ENCODE measurements at places on chromosomes 13 and 19.

- H3K27me3 ChIP-seq = no peaks in the 10 kb centered on the region
- no peak overlapping the region for H3K4me3 ChIP-seq
- H3K4me1 ChIP-seq = no peaks in the 10 kb centered on the region
- H3K36me3 ChIP-seq = no peaks in the 10 kb centered on the region
Observed at GRCh38 chr13:27043013-27043412, 128.6 kb downstream of the USP12 start.

- no peaks in the 10 kb centered on the region for H3K36me3 ChIP-seq
- H3K27ac ChIP-seq = no peak overlapping the region
- peaks cover 15% of the 10 kb centered on the region for H3K4me1 ChIP-seq
- H3K27me3 ChIP-seq = no peaks in the 10 kb centered on the region
Observed at GRCh38 chr19:40543029-40543597, 33.6 kb upstream of the SHKBP1 start.

DNA sequence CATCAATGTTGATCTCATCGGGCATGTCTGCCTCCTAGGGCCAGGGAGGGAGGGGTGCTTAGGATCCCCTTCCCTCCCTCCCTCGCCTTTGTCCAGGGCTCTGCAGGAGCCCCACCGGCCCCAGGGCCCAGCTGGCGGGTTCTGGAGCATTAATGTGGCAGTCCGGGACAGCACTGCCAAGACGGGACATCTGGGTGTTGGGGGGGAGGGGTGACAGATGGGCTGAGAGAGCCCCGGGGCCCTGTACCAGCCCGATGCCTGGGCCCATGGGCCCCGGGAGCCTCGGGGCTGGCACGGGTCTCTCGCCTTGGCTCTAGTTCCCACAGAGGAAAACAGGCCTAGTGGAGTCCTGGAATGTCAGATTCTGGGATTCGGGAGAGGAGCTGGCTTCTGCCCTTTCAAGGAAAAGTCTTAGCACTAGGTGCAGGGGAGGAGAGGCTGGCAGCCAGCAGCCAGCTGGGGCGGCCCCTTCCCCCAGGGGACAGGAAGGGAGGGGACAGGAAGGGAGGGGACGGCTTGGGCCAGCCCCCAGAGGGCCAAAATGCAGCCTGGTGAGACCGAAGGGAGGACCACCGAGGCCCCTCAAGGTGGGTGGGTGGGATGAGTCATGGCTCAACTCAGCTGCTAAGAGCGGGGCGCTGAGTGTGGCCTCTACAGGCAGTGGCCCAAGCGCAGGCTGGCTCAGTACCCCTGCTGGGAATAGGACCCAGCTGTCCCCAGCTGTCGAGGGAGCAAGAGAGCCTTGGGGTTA is 3.1 kb downstream of the PPP1R14A start:
- peaks cover 47% of the 10 kb centered on the region for H3K4me1 ChIP-seq
- DNase-seq = no peak
- H3K4me3 ChIP-seq = no peak overlapping the region

DNA sequence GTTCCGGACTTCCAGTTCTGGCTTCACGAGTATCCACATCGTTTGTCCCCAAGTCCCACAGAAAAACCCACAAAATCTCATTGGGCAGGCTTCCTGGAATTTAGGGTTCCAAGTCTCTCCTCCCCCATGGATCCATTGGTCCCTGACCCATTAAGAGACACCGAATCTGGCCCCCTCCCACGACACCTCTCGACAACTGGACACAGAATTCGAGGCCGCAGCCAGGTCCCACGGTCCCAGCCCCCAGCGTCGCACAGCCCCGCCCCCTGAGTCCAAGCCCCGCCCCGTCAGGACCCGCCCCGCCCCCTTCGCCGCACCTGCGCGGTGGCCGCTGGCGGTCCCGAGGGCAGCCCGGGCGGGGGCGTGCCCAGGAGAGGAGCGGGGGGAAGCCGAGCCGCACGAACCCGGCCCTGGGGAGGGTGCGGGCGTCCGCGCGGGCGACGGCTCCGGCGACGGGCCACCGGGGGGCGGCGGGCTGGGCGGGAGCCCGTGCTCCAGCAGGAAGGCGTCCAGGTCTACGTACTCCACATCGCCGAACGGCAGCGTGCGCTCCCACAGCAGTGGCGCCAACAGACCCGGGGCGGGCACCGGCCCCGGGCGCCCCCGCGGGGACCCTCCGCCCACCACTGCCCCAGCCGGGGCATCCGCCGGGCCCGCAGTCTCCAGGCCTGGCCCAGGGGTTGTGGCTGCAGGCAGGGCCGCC is 1.8 kb downstream of the DBP start:
- no peaks in the 10 kb centered on the region for H3K27me3 ChIP-seq
- no peaks in the 10 kb centered on the region for H3K36me3 ChIP-seq
- H3K4me1 ChIP-seq = peaks cover 44% of the 10 kb centered on the region
- peak; percentile 72 for DNase-seq

DNA sequence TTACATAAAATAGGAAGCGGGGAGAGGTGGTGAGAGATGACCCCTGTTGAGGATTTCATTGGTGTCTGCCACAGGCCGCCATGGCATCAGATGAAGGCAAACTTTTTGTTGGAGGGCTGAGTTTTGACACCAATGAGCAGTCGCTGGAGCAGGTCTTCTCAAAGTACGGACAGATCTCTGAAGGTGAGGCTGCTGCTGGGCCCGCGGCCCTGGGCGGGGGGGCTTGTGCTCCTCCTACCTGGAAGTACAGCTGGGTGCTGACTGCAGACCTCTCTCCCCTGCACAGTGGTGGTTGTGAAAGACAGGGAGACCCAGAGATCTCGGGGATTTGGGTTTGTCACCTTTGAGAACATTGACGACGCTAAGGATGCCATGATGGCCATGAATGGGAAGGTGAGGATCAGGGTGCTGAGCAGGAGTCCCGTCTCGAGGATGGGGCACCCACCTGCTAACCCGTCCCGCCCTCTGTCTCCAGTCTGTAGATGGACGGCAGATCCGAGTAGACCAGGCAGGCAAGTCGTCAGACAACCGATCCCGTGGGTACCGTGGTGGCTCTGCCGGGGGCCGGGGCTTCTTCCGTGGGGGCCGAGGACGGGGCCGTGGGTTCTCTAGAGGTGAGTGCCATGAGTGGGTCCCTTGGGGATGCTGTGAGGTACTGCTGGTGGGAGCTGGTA is 1.9 kb downstream of the CIRBP start:
- peaks cover 86% of the 10 kb centered on the region for H3K4me1 ChIP-seq
- peak overlapping the region; percentile 98 for H3K27ac ChIP-seq
- no peak for DNase-seq
- H3K27me3 ChIP-seq = no peaks in the 10 kb centered on the region
- H3K4me3 ChIP-seq = peak overlapping the region; percentile 34

GRCh38 chr13:38341149-38341692 is 8.4 kb upstream of the UFM1 start:
- no peak overlapping the region for H3K27ac ChIP-seq
- H3K4me1 ChIP-seq = no peaks in the 10 kb centered on the region

DNA sequence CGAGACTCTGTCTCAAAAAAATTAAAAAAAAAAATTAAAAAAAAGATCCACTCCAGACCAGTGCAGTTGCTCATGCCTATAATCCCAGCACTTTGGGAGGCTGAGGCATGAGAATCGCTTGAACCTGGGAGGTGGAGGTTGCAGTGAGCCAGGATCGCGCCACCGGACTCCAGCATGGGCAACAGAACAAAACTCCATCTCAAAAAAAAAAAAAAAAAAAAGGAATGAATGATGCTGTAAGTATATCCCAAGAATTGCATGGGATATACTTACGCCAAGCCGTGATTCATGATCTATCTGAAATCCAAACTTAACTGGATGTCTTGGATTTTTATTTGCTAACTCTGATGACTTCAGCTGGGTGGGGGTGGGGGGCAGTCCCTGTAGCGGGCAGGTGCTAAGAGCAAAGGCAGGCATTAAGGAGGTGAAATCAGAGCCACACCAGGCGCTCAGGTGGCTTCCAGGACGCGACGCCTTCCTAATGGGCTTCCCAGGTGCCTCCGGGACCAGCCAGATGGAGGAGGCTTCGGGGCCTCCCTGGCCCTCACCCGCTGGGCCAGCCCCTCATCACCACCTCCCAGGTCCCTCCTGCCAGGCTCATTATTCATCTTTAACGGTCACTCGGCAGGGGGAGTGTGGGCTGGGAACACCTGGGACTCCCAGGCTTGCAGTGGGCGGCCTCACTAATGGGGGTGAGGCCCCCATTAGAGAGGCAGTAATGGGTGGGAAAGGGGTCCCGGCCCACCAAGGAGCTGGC is 11.4 kb upstream of the FUT5 start:
- H3K36me3 ChIP-seq = no peaks in the 10 kb centered on the region
- no peak overlapping the region for H3K27ac ChIP-seq
- H3K4me3 ChIP-seq = no peak overlapping the region
- H3K27me3 ChIP-seq = no peaks in the 10 kb centered on the region
- H3K4me1 ChIP-seq = peaks cover 8% of the 10 kb centered on the region

GRCh38 chr19:43454031-43454430 is 11.4 kb downstream of the LYPD3 start:
- no peak overlapping the region for H3K4me3 ChIP-seq
- no peak overlapping the region for H3K27ac ChIP-seq
- no peaks in the 10 kb centered on the region for H3K27me3 ChIP-seq
- no peaks in the 10 kb centered on the region for H3K4me1 ChIP-seq

DNA sequence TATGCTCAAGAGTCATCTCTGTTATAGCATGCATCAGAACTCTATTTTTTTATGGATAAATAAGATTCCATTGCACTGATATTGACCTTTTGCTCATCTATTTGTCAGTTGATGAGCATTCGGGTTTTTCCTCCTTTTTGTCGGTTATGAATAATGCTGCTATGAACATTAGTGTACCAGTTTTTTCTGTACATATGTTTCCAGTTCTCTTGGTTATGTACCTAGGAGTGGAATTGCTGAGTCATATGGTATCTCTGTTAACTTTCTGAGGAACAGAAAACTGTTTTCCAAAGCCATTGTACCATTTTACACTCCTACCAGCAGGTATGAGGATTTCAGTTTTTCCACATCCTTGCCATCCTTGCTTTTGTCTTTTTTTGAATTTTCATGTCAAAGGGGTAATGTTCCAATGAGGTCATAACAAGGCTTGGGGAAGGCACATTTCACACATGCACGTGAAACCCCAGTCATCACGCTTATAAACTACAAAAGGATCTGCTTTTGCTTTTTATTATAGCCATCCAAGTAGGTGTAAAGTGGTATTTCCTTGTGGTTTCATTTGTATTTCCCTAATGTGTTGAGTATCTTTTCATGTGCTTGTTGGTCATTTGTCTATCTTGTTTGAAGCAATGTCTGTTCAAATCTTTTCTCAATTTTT is 14.6 kb downstream of the KBTBD7 start:
- DNase-seq = no peak
- no peaks in the 10 kb centered on the region for H3K27me3 ChIP-seq
- no peaks in the 10 kb centered on the region for H3K36me3 ChIP-seq
- H3K4me1 ChIP-seq = no peaks in the 10 kb centered on the region
- no peak overlapping the region for H3K27ac ChIP-seq
- no peak overlapping the region for H3K4me3 ChIP-seq

GRCh38 chr13:98989469-98990235 is 11.8 kb upstream of the DOCK9 start:
- H3K4me1 ChIP-seq = peaks cover 17% of the 10 kb centered on the region
- H3K27me3 ChIP-seq = no peaks in the 10 kb centered on the region
- no peaks in the 10 kb centered on the region for H3K36me3 ChIP-seq

- no peaks in the 10 kb centered on the region for H3K27me3 ChIP-seq
- H3K4me3 ChIP-seq = no peak overlapping the region
- no peak overlapping the region for H3K27ac ChIP-seq
- H3K4me1 ChIP-seq = peaks cover 15% of the 10 kb centered on the region
- no peaks in the 10 kb centered on the region for H3K36me3 ChIP-seq
Observed at GRCh38 chr13:95512957-95513356, 39.6 kb upstream of the CLDN10 start.

- H3K36me3 ChIP-seq = no peaks in the 10 kb centered on the region
- H3K27ac ChIP-seq = no peak overlapping the region
- no peak overlapping the region for H3K4me3 ChIP-seq
Observed at GRCh38 chr13:75492389-75492788, 10.4 kb upstream of the TBC1D4 start.

- H3K4me3 ChIP-seq = no peak overlapping the region
- H3K27ac ChIP-seq = no peak overlapping the region
- DNase-seq = peak; percentile 40
- no peaks in the 10 kb centered on the region for H3K27me3 ChIP-seq
- H3K4me1 ChIP-seq = no peaks in the 10 kb centered on the region
Observed at GRCh38 chr19:53076984-53077383, 26.2 kb downstream of the ZNF160 start.

DNA sequence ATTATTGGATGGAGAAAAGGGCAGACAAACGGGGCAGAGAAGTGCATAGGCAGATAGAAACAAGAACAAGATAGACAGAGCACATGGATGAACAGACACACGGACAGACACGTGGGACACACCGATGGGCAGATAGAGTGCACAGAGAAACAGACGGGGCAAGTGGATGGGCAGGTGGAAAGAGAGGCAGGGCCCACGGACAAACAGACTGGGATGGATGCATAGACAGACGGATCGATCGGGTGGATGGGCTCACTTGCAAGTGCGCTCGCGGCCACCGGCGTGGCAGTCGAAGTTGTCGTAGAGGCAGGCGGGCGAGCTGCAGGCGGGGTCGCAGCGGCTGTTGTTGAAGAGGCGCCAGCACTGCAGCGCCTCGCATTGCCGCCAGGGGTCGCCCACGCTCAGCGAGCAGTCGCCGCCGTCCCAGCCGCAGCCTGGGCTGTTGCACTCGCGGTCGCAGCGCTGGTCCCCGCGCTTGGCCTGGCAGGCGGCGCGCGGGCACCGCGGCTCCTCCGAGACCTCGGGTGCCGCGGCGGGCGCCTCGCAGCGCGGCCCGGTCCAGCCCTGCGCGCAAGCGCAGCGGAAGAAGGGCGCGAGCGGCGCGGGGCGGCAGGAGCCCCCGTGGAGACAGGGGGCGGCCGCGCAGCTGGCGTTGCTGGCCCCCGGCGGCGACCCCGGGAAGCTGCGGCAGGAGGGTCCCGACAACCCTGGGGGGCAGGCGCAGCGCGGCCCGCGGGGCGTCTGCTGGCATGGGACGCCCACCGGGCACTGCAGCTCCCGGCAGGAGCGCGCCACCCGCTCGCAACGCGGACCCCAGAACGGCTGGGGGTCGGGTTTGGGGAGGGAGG is 23.3 kb downstream of the NOTCH3 start:
- H3K4me3 ChIP-seq = no peak overlapping the region
- no peaks in the 10 kb centered on the region for H3K36me3 ChIP-seq
- no peaks in the 10 kb centered on the region for H3K27me3 ChIP-seq
- H3K4me1 ChIP-seq = peaks cover 9% of the 10 kb centered on the region

DNA sequence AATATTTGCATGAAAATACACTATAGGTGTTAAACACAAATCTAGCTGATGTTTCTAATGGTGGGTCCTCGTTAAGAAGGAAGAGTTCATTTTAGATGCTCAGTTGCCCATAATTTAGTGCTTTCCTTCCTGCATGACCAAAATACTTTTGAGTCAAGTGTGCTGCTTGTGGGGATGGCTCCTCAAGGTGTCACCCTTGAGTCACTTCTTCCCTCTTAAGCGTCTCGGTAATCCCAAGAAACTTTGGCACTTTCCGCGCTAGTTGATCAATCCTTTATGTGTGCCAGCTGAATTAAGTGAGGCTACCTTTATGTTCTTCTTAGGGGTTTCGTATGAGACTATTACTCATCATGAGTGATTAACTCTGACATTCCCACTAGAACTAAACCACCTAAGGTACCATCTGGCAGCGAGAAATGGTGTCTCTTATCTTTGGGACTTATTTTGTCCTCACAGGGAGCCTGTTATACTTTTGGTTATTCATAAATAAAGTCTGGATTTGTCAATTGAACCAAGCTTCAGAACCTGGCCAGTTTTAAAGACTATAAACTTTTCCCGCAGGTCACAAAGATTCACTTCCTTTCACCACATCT is 106.8 kb downstream of the NHLRC3 start:
- H3K4me1 ChIP-seq = peaks cover 3% of the 10 kb centered on the region
- no peaks in the 10 kb centered on the region for H3K27me3 ChIP-seq
- no peak overlapping the region for H3K27ac ChIP-seq
- H3K36me3 ChIP-seq = no peaks in the 10 kb centered on the region
- DNase-seq = peak; percentile 56
- H3K4me3 ChIP-seq = no peak overlapping the region

All from body of pancreas (tissue), 4 donors.